Left ventricle myocardium superior (tissue), 1 donor: ENCODE measurements at places on chromosomes 16 and 17. TPM values are rescaled to one million over a fixed set of nuclear protein-coding genes. Genes with fewer than 3 reads are reported as not detected.

GRCh38 chr16:1141191-1141590 lies 11.7 kb upstream of the CACNA1H start:
- DNase-seq, result no peak

- DNase-seq, result no peak
These were observed 5.1 kb upstream of the KIFC3 start for GRCh38 chr16:57807252-57807967.

- no peak for DNase-seq
These were observed 30.2 kb downstream of the TENT4B start for GRCh38 chr16:50183316-50183715.

GRCh38 chr17:17535957-17536356 lies 39.8 kb upstream of the RASD1 start:
- DNase-seq, result peak; percentile 94

GRCh38 chr16:75196836-75197235 lies 10.1 kb downstream of the CTRB2 start:
- DNase-seq, result no peak

GRCh38 chr16:10150906-10151305 lies 31.3 kb downstream of the GRIN2A start:
- DNase-seq, result no peak

DNA sequence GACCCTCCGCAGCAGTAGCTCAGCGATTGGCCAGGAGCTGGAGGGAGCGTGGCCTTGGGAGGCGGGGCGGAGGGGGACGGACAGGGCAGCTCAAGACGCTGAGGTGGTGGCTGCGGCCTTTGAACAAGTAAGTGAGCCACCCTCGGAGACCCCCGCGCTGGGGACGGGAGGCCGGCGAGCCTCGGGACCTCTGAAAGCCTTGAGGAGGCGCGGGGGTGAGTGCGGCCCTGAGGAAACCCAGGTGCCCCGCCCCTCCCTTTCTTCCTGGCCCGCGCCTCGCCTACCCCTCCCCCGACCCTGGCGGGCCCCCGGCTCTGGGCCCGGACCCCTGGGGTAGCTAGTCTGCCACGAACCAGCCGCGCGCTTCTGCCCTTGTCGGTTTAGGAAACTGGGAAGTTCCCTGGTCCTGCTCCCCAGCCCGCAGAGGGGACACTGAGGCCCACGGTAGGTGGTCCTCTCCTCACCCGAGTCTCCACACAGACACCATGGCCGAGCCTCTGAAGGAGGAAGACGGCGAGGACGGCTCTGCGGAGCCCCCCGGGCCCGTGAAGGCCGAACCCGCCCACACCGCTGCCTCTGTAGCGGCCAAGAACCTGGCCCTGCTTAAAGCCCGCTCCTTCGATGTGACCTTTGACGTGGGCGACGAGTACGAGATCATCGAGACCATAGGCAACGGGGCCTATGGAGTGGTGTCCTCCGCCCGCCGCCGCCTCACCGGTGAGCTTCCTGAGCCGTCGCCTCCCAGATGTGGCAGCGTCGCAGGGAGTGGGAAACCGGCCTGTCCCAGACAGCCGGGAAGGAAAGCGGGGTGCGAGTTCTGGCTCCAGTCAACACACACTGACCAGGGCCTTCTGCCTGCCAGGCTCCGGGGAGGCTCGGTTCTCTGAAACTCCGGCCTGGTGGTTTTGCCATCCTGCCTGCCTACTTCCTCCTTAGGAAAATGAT lies at the start of gene MAPK7:
TSS of gene MAPK7 (plus strand) at position 83 of the 945 bp plus-strand sequence. CDS start at position 486, 403 bp downstream.
- no peak for DNase-seq

PPM1E gene
- total RNA-seq, result 3.2 TPM

GRCh38 chr17:36608794-36609497 lies 7.6 kb downstream of the MRM1 start:
- DNase-seq, result peak; percentile 48

DNA sequence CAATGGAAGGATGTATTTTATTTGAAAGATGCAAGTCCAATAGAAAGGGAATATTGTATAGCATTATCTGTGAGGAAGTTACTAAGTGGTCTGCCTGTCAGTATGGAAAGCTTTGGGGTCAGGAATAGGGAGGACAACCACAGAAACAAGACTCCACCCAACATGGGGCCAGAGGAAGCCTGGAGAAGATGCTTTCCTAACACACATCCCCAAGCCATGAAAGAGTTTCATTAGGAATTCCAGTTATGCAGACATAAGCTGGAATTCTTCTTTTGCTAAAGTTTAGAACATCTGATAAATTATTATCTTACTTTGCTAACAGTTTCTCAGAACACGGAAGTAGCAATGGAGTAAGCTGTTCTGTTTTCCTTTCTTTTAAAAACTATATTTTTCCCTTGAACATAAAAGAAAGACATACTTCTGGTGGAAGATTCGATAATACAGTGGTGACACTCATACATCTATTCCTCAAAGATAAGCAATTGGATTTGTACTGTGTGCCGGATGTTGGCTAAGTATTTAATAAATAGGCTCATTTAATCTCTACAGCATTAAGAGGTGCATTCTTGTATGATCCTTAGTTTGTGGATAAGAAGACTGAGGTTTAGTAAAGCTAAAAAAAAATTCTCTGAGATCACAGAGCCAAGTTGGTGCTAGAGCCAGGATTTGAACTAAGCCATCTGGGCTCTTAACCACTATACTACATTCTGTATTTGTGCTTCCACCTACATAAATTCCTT lies 51.0 kb upstream of the GAS7 start:
- DNase-seq, result no peak

DNA sequence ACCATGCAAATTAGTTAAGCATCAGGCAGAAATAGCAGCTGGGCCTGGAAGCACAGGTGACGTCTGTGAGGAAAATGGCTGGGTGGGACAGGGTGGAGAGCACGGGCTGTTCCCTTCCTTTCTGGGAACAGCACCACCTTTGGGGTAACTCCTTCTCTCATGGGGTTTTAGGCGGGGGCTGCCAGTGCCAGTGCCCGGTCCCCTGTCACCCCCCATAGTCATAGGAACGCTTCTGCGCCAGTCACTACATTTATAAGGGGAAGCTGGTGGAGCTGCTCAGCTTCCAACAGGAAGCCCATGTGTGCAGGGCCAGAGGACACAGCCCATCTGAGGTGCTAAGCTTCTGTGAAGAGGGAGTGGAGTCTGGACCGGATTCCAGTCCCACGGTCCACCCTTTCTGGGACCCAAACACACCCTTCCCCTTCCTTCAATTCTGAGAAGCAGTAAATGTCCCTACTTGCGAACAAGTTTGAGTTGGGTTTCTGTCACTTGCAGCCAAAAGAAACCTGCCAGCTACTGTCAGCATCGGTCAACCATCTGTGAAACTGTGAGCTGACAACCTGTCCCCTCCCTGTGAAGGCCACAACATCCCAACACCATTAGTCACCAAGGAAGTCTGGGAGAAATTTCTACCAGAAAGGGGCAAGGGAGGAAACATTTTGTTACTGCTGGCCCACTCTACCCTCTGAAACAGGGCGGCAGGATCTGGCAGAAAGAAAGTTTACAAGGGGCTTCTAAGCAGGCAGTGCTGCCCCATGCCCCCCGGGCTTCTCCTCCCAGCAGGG lies 86.0 kb upstream of the AMZ2 start:
- DNase-seq, result peak; percentile 37

DNA sequence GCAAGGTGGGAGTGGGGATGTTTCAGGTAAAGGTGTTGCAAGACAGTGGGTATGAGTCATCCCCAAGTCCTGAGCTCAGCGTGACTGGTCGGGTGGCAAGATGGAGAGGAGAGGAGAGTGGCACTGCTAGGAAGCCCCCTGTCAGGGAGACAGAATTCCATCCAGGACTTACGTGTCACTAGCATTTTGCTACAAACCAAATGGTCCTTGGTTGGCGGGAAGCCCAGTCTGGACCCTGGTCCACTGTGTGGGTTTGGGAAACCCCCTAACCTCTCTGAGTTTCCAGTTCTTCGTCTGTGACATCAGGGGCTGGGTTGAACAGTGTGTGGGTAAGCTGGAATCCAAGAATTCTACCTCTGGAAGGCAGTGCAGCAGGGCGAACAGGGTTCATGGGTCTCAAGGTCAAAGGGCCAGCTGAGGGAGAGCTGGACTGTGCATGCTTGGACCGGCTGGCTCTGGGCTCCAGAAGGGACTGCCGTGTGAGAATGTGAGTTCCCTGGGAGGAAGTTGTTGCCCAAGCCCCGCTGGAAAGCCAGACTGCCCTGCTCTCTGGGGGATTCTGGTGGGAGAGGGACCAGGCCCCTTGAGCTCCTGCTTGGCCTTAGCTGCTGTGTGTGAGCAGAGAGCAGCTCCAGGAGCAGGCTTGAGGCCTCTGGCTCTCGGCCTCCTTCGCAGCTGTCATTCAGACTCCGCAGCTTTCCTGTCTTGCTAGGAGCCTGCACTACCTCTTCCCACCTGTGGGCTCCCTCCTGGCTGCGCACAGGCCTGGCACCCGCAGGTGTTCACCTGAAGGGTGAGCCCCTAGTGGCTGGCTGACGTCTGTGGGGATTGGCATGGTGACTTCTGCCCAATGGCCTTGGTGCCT lies 84.6 kb downstream of the NT5M start:
- DNase-seq, result no peak
